ENCODE measurements at places on chromosomes 7 and 10.

GRCh38 chr7:134154581-134155130 lies 27.5 kb downstream of the LRGUK start:
- DNase-seq: no peak

- DNase-seq: no peak
Observed at GRCh38 chr7:34208878-34209621, 303.7 kb downstream of the BMPER start.

DNA sequence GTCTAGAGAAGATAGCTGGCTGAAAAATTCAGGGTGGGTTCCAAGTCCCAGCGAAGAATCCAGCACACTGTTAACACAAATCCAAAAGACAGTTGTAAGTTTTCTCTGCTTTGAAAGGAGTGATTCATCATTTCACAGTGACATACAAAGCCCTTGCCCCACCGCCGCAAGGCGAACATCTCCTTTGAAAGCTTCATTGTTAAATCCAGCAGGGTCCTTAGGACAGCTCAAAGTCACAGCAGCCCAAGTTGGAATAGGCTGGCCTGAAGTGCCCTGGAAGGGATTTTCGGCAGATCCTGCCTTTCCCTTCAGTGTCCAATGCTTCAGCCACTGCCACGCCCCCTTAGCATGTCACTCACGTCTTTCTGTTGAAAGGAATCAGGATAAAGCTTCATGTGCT lies 526.1 kb downstream of the CALN1 start:
- no peak for DNase-seq

- no peak for DNase-seq
Observed at GRCh38 chr7:72015136-72015535, 397.0 kb downstream of the CALN1 start.

DNA sequence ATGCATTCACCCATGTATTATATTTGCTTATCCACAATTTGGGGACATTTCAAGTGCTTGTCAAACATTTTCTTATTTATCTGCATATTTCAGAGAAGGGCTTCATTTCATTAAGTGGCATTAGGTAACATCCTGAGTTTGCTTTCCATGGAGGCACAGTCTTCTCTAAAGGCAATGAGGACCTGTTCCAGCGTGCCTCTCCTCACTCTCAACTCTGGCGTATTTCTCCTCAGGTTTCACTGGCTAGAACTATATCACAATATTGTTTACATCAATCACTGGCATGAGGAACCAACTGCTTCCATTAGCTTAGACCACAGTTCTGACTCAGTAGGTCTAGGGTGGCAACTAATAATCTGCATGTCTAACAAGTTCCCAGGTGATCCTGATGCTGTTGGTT lies 177.2 kb downstream of the TAX1BP1 start:
- DNase-seq: no peak
